ENCODE measurements at places on chromosomes 4 and X.

DNA sequence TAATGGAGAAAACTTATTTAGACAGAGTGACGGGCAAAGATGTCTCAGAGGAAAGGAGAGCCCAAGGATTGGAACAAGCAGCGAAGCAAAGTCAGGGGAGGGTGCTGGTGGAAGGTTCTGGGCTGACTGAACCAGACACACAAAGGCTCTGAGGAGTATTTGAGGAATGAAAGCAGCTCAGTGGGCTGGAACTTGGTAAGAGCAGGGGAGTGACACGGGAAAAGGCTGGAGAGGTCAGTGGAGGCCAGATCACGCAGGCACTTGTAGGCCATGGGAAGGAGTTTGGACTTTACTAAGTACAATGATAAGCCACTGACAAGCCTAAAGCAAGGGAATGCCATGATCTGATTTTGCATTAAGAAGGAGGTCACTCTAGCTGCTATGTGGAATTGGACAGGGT lies 71.4 kb downstream of the TSC22D3 start:
- no peak for DNase-seq

GRCh38 chrX:154436983-154437752 lies at the start of gene GDI1:
TSS of gene GDI1 (plus strand) at chrX:154437154. CDS start at chrX:154437255, 101 bp downstream.
- peak; percentile 65 for DNase-seq

- DNase-seq = no peak
These were observed 9.1 kb downstream of the NSG1 start for GRCh38 chr4:4395849-4396627.

- no peak for DNase-seq
These were observed 24.2 kb downstream of the BCOR start for GRCh38 chrX:40073439-40074054.

- no peak for DNase-seq
These were observed 59.5 kb downstream of the PPA2 start for GRCh38 chr4:105414316-105414715.

DNA sequence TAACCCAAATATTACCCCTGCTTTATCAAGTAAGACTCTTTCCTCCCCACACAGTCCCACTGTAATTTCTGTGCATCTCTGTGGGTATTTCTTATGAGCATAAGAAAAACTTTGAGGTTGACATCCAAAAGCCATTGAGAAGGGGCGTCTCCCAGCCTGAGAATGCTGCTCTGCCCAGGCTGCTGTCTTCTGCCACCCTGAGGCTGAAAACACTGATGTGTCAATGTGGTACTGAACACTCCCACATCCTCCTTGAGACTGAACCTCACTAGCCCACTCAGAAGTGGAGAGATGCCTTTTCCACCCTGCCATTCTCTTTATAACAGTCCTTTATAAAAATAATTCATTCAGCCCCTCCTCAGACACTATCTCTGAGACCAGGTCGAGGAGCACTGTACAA lies 120.8 kb downstream of the SMIM20 start:
- no peak for DNase-seq

DNA sequence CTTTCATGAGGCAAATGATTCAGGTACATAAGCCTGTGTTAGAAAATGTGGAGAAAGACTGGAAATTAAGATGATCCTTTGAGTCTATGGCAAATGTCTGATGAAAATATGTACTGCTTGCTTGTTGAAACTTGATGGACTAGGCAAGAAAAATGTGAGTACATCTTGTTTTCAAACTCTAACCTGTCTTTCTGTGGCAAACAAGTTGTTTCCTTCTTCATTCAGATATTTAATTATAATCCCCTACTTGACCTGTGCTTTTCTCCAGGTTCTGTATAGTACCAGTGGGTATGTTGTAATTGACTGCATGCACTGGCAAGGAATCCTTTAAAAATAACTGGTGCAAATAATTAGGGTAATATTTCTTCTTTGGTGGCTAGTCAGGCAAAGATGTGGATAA lies 136.7 kb downstream of the ARHGAP24 start:
- DNase-seq = no peak

DNA sequence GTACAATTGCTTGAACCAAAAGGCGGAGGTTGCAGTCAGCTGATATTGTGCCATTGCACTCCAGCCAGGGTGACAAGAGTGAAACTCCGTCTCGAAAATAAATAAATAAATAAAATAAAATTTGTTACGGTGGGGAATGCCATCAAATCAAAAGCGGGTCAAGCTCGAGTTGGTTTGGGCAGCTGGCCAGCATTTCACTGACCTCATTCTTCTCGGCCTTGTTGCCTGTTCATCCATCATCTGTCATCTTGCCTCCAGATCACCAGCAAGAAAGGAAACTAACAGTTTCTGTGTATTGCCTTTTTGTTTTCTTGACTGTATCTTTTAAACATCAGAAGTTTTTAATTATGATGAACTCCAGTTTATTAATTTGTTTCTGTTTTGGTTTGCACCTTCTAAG lies 31.5 kb upstream of the KLHL2 start:
- DNase-seq = no peak

GRCh38 chr4:115763051-115763450 lies 649.6 kb upstream of the NDST4 start:
- no peak for DNase-seq

GRCh38 chr4:152180369-152180768 lies 355.5 kb downstream of the FBXW7 start:
- no peak for DNase-seq

- no peak for DNase-seq
These were observed 40.7 kb upstream of the ERVMER34-1 start for GRCh38 chr4:52791936-52792335.

DNA sequence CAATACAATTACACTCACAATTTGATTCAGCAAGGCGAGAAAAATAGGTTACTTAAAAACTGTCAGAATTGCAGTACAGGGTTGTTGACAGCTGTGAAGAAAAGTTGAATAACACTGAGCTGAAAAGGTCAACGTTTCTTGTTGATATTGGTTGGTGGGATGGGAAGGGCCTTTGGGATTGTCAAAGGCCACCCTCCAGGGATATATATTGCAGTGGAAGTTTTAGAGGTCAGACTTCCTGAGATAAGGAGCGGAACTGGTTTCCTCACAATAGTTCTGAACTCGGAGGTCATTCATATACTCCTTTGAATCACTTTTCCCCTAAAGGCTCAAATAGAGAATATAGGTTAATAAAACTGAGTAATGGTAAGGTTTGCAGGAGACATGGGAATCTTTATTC lies 417.2 kb downstream of the RAPGEF2 start:
- DNase-seq = no peak

DNA sequence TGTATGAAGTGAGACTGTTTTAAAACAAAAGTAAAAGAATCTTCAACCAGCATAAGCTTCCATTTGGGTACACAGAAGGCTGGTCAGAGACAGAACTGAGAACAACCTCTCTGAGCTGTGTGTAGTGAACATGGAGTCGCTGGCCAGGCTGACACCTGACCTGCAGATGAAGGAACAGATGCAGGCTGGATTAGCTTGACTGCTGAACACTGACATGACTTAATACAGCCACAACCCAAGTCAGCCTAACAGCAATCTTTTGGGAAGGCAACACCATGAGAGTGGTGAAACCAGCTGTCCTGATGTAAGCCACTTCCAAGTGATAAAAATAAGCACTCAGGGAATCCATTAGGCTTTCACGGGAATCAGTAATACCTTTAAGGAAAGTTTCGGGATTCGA lies 10.1 kb downstream of the SCARB2 start:
- no peak for DNase-seq

DNA sequence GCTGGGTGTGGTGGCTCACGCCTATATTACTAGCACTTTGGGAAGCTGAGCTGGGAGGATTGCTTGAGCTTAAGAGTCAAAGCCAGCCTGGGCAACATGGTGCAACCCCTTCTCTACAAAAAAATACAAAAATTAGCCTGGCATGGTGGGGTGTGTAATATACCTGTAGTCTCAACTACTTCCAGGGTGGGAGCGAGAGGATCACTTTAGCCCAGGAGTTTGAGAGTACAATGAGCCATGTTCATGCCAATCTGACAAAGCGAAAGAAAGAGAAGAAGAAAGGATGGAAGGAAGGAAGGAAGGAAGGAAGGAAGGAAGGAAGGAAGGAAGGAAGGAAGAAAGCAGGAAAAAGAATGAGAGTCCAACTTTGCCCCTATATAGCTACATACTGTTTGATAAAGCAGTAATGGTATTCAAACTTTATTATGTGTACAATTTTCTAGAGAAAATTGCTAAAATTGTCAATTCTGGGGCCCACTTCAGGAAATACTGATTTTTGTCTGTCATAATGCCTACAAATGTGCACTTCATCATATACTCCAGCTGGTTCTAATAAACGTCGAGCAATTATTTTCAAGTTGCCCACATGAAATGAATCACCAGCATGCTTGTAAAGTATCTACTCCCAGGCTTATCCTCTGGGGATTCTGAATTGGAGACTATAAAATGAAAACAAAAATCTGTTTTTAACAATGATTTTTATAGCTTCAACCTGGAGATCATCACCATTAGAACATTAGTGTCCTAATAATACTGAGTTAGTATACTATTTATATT lies 132.3 kb downstream of the NDST4 start:
- DNase-seq = peak; percentile 6

- DNase-seq = peak; percentile 12
These were observed 67.2 kb upstream of the BRWD3 start for GRCh38 chrX:80876877-80877276.

DNA sequence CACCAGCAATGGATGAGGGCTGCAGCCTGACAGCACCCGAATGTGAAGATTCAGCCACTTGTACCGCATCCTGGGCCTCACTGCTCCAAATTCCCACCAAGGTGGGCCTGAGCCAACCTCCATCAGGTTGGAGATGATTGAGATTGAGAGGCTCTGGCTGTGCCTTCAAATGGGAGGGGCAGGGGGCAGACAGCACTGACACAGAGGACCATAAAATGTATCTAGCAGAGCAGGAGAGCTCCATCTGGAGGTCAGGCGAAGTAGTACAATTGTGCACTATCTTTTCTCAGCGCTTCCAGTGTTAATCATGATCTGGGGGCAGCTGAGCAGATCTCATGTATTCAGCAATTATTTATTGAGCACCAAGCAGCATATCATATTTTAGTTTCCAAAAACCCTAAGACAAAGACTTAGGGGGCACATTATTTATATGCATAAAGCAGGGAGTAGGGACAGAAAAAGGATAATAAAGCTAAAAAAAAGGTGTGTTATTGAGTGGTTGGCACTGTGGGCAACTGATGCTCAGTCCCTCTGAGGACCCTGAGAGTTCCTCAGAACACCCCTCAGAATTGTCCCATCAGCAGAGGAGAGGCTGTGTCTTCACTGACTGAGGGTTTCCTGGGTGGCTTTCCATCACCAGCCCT lies 31.6 kb upstream of the C1QTNF7 start:
- DNase-seq = peak; percentile 61

GRCh38 chr4:64883087-64883807 lies 474.0 kb upstream of the TECRL start:
- no peak for DNase-seq

- no peak for DNase-seq
These were observed 101.5 kb downstream of the PRDM5 start for GRCh38 chr4:120821029-120821428.

DNA sequence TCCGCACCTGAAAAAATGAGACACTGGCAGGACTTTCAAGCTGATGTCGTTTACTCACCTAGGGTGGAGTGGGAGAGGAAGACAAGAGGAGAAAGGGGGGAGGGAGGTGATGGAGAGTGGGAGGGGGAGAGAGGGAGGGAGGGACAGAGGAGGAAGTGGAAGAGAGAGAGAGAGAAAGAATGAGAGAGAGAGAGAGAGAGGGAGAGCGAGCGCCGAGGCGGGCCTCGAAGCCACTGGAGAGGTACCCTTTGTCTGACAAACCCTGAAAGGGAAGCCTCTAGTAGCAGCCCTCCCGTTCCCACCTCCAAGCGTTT lies 296 bp upstream of the ADGRL3 start:
- no peak for DNase-seq

DNA sequence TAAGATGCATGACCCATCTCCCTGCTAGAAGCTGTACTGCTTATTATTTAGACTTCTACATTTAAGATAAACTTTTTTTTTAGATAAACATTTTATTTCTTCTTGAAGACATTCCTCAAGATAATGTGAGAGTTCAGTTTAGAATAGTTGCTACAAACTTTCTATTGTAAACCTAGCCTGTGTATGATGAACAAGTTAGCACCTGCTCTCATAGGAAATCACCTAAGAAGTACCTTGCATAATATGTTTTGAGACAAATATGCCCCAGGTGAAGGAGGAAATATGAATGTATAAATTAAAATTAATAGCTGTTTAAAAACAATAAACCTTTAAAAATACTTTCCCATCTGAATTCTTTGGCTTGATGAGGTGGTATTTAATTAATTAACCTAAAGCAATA lies 35.6 kb downstream of the RASGEF1B start:
- no peak for DNase-seq

DNA sequence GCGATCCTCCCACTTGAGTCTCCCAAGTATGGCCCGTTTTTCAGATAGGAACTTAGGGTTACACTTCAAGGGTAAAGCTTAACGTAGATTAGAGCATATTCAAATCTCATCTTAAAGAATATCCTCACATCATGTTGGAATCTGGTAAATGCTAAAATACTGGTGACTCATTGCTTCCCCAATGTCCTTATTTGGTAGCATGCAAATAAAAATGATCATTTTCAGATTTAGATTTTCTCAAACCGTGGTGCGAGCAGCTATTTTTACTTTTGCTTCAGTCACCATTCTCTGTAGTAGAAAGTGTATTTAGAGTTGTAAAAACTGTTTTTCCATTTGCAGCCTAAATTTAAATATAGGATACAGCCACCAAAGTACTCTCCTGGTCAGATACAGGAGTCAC lies 101.5 kb upstream of the MAML3 start:
- DNase-seq = peak; percentile 22

DNA sequence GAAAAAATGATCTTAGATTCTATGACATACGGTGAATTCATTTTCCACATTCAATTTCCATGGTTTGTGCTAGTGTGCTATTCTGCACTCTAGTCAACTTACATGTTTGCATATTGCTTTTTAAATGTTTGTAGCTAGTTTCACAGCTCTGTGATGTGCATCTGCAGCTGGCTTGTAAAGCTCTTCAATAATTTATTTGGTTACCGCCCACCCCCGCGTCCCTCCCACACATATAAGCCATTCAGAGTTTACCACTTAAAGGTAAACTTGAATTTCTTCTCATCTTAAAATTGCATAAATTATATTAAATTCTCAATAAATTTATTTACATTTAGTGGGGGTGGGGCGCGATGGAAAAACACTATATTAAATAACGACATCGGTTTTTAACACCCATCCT lies 291 bp upstream of the NBDY start:
- DNase-seq = peak; percentile 6

DNA sequence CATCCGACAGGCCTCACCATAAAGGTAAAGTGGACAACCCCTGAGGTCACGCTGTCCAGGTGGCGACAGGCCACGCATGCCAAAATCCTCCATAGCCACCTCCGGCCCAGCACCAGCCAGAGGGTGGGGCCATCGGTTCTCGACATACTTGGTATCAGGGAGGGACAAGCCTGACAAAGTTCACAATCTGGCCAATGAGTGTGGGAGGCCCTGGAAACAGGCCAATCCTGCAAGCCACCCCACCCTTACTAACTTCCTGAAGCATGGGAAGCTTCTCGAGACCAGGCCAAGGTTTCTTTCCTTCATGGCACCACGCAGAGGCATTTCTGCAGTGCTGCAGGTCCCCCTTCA lies 73.8 kb downstream of the MTMR1 start:
- DNase-seq = peak; percentile 47

- peak; percentile 30 for DNase-seq
These were observed 124.8 kb upstream of the SLIT2 start for GRCh38 chr4:20126906-20127305.

GRCh38 chr4:175176710-175177109 lies 258.6 kb downstream of the ADAM29 start:
- no peak for DNase-seq

GRCh38 chr4:94491322-94491721 lies 39.6 kb downstream of the PDLIM5 start:
- peak; percentile 38 for DNase-seq
